ENCODE measurements at places on chromosomes 2 and 18.

DNA sequence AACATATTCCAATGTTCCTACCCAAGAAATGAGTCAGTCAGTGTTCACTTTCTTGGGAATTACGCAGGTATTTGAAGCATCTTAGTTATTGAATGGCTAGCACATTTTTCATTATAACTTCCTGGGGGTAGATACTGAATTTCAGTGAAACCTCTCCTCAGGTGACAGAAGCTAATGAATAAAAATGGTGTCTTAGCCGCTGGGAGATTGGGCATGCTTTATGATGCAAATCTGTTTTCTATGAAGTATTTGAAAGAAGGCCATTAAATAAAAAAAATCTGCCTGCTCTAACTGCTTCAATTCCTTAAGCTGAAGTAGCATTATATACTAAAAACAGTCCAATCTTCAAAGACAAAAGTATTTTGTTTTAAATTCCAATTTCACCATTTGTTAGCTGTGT is 132.8 kb upstream of the CYRIA start:
- no peak for DNase-seq

DNA sequence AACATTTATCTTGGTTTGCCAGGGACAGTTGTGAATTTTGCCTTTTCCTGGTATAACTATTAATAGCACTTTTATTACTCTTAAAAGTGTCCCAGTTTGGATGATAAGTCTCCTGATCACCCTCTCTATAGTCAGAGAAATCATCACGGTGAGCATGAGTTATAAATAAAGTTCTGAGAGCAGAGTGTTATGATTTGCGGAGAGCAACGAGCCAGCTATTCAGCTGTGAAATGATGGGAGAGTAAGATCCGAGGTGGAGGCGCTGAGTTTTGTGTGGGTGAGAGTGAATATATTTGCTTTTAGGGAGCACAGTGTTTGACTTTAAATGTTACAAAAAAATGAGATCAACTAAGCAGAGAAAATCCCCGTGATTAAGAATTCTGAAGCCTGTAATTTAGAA is 179.6 kb downstream of the DSC3 start:
- no peak for DNase-seq

DNA sequence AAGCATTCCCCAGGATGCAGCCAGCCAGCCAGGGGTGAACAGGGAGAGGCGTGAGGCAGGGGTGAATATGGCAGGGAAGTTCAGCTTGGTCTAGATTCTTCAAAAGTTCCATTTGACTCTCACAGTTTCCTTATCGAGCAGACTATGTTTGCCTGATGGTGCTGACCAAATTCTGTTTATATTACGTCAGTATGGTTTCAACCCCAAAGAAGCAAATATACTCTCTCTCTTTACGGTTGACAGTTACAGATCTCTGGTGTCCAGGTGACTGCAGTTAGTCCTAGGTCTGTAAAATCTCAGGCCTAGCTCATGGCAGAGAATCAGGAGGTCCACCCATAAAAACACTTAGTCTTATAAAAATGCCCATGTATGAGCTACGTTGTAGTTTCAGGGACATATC is 38.3 kb upstream of the DNMT3A start:
- no peak for DNase-seq

- DNase-seq: peak; percentile 69
Measured at GRCh38 chr18:74498712-74499627, 2.8 kb downstream of the CNDP2 start.

GRCh38 chr2:45401431-45401922 is 209.6 kb downstream of the SRBD1 start:
- no peak for DNase-seq

DNA sequence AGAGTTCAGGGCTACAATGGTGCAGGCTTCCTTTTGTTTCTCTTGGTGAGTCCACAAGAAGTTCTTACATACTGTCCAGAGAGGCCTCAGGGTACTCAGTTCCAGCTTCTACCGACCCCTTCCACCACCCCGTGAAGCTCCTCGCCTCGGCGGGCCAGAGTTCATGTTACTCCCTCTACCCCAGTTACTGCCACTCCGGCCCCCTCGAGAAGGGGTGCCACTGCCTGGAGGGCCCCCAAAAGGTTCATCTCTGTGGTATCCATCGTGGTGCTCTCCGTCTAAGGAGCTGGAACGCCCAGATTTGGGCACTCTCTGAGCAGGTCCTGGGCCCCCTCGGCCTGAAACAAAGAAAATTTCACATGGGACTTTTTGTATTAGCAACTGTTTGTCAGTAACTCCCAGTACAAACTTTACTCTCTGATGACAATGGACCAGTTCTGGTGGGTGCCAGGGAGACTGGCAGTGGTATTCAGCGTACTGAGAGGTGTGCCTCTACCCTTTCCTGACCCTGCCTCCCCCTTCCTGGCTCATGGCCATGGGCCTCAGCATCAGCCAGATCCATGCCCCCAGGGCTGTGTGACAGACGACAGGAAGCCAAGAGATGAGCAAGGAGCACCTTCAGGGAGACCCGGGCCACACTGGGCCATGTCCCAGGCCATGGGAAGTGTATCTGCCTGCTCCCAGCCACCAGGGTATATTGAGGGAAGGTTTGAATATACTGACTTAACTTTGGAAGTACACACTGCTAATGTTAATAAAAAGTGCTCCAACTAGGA is 5.1 kb downstream of the SFT2D3 start:
- DNase-seq: no peak

GRCh38 chr2:109058191-109058632 is 69.2 kb upstream of the EDAR start:
- DNase-seq: no peak

DNA sequence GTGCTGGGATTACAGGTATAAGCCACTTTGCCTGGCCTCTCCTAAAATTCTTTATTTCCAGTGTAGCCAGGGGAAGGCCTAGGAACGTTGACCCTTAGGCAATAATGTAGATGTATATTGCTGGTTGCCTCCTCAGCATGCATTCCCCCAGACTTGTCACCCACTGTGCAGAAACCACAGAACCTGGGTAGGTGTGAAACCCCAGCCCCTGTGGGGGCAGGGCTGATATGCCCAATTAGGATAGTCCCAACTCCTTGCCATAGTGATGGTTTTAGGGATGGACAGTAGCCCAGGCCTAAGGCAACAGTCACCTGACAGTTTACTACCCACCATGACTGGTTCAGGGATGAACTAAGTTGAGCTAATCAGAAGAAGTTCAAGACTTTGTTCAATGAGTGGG is 57.7 kb downstream of the TMEM247 start:
- no peak for DNase-seq

- DNase-seq: no peak
Measured at GRCh38 chr2:162148956-162149355, 3.1 kb downstream of the GCG start.

DNA sequence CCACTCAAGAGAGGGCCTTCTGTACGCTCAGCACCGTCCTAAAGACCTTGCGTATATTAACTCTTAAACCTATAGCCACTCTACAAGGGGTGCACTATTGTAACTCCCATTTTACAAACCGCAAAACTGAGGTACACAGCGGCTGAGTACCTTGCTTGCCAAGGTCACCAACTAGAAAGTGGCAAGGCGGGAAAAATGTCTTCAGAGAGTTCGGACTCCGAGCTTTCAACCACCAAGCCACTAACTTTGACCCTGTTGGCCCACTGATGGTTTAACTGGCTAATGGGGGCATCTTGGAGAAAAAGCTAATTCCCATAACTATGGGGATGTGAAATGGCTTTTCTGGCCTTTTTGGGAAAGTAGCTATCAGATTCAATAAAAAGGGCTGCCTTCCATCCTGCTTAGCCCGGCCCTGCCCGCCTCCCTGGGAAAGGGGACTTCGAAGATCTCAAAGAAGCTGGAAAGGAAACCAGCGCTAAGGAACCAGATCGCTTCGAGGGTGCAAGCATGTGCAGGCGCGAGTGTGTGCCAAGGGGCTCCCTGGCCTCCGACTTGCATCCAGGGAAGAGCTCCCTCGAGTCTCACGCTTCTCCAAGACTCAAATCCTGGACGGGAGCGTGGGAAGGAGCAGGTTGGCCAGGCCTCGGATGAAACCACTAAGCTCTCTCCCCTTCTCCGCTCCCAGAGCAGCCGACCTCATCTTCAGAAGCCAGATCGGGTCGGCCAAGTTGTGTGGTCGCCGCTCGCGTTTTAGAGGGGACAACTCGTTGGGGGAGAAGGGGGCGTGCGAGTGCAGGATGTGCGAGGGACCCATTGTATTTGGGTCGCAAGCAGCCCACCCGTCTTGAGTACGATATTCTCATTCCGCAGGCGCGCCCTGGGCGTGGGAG is 2.2 kb upstream of the SP5 start:
- DNase-seq: no peak

- DNase-seq: no peak
Measured at GRCh38 chr2:157696036-157696435, 67.4 kb upstream of the ACVR1C start.

- no peak for DNase-seq
Measured at GRCh38 chr18:27970321-27970720, 206.6 kb downstream of the CDH2 start.

GRCh38 chr2:4882941-4883340 is 809.2 kb upstream of the SOX11 start:
- DNase-seq: no peak

All from sciatic nerve (tissue), 2 donors.